ENCODE measurements at places on chromosomes 1 and 21.

GRCh38 chr21:36113647-36114428 is 21.0 kb upstream of the CBR3 start:
- no peak for DNase-seq

GRCh38 chr1:218572050-218572449 is 226.9 kb downstream of the TGFB2 start:
- DNase-seq, result no peak

DNA sequence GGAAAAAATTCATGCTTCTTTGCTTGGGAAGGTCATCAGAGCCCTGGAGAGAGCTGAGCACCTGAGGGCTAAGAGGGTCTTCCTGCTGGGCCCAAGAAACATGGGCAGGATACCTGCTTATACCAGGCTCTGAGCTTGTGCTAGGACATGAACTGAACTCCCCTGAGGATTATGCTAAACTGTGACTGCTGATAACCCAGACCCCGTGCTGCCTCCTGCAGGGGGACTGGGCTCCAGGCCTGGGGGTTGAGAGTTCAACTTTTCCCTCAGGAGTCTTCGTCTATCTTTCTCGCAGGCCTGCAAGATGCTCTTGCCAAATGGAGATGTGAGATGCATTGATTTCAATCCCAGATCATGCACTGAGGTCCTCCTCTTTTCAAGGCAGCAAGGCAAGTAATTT is 368.5 kb downstream of the HHAT start:
- peak; percentile 15 for DNase-seq

DNA sequence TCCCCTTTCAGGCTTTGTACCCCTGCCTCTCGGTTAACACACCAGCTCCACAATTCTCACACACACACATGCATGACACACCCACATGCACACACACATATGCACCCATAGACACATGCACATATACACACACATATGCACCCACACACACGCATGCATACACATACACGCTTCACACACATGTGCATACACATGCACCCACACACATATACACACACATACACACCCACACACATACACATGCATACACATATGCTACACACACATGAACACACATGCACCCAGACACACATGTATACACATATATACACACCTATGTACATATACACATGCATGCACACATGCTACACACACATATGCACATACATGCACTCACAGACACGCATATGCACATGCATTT is 61.7 kb upstream of the SLC25A33 start:
- DNase-seq, result no peak

DNA sequence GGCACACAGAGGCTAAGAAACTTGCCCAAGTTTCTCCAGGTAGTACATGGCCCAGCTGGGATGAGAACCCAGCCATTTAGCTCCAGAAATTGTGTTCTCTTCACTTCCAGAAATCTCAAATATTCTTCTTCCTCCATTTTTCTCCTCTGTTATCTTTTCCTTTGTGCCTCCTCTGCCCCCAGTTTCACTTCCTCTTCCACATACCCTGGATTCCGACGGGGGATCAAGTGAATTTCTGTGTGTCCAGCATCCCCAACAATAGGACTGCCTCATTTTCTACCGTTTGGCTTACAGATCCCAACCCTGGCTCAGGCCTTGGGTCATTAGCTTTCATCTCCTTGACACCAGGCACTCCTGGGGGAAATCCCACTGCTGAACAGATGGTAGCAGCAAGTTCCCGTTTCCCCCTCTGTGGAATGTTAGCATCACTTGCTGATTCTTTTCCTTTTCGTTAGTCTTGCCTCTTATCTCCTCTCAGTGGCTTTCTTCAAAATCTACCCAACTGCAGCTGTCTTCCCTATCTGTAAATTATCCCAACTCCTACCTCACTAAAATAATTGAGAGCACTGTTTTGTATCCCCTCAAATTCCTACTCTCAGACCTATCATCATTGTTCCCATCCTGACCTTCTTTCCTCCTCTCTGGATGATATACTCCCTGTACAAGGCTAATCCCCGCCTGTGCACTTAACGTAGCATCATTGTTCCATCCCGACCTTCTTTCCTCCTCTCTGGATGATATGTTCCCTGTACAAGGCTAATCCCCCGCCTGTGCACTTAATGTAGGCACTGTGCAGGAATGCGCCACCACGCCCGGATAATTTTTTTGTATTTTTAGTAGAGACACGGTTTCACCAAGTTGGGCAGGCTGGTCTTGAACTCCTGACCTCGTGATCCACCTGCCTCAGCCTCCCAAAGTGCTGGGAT is 36.5 kb downstream of the SCCPDH start:
- no peak for DNase-seq

DNA sequence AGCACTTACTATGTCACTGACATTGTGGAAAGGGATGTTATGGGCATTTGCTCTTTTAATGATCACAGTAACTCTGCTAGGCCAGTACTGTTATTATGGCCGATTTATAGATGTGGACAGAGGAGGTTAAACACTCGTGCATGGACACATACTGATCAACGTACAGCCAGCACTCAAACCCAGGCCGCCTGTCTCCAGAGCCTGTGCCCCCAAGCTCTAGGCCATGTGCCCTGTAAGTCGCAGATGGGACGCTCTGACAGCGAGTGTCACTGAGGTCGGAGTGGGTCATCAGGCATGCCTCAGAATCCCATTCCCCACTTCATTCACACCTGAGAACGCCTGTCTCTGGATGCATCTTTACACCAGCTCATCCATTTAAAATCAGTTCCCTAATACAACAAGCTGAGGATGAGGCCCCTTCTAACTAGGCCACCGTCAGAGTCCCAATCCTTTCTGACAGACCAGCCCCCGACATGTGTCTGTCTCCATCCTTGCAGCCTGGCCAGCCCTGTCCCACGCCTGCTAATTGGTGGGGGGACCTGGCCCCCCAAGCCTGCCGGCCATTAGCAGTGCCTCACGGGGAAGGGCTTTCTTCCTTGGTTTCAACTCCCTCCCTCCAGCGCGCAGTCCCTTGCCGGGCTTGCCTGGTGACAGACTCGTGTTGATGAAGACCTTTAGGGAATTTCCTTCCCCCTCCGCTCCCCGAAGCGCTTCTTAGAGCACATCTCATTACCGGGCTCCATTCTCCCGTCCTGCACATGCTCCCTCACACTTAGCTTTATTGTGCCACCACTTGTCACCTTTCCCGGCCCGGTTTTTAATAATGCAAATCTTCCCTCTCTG is 436.8 kb downstream of the KIF26B start:
- DNase-seq, result no peak

DNA sequence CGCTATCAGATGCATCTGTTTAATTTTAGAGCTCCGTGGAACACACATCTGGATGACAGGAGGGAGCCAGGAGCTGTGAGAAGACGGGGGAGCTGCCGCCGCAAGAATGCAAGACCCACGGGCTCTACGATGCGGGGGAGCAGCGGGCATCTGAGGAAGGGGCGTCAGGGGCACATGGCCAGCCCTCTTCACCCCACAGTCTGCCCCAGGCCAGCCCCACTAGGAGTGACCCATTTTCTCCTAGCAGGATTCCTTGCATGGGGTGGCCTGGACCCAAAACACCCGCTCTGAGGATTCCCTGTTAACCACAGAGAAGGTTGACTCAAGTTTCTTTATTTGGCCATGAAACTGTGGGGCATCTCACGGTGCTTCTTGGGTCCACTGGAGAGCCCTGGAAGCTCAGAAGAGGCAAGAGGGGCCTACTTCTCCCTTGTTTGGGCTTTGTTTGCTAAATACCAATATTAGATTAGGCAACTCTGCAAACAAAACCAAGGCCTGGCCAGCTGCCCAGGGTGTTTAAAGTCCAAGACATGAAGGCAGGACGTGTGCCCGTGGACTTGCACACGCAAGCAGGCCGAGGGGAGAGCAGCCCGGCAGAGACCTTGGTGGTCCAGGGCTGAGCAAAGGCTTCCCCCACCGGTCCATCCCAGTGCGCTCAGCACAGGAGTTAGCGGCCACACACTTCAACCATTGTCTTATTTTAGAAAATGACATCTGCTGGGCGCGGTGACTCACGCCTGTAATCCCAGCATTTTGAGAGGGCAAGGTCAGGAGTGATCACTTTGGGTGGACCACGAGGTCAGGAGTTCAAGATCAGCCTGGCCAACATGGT is 89.8 kb downstream of the DHRS3 start:
- DNase-seq, result no peak

DNA sequence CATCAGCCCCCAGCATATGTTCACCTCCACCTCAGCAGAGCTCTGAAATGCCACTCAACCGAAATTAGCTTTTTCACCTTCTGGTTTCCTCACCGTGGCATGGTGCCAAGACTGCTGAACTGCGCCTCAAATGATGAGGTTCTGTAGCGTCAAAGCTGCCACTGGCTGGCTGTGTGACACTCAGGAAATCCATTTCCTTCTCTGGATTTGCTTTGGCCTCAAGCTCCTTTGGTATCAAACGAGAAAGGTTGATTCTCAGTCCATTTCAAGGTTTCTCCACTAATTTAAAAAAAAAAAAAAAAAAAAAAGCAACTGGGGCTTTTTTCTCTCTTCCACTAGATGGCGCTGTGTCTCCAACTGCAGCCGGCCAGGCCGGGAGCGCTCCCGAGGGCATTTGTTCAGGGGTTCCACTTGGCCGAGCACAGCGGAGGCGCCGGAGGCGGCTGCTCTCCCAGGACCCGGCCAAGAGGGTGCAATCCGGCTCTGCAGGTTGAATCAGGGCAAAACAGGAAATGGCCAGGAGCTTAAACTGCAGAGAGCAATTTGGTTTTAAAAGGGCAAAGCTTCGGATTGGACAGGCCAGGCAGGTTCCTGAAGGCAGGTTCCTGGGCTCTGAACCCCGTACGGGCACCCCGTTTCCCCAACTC is 26.5 kb upstream of the PLA2G2C start:
- DNase-seq, result peak; percentile 77

GRCh38 chr1:172766462-172766861 is 107.6 kb downstream of the FASLG start:
- DNase-seq, result no peak

DNA sequence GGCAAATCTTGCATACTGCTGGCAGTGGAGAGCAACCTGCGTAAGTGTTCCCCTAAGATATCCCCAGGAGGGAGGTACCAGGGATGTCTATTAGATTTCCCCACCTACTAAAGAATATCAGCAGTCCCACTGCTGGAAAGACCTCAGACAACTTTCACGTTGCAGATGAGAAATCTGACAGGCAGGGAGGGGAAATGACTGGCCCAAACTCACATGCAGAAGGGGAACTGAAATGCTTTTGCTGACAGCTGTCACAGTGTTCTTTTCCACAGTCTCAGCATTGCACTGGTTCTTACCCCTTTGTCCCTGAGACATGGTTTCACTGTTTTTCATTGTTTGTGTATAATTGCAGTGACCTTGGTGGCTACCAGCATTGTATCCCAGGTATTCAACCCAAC is 84.8 kb upstream of the ATP1A1 start:
- DNase-seq, result no peak

DNA sequence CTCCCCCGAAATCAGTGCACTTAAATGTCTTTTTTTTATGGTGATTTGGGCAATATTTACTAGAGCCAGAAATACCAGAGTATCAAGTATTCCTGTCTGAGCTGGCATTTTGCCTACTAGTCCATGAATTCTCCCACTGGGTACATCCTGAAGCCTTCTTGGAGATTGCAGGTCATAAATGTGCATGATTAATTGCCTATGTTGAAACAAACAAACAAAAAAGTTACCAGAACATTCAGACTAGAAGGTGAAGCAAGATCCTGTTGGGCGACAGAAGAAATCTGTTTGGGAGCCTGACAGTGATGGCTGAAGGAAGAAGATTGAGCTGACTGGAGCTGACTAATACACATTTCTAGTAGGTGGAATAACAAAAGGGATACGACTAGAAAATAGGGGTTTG is 127.4 kb upstream of the NRIP1 start:
- no peak for DNase-seq

- peak; percentile 47 for DNase-seq
Observed at GRCh38 chr1:923131-923990, at the start of gene SAMD11. TSS of gene SAMD11 (plus strand) at chr1:923923. CDS start at chr1:924432, 509 bp downstream.

DNA sequence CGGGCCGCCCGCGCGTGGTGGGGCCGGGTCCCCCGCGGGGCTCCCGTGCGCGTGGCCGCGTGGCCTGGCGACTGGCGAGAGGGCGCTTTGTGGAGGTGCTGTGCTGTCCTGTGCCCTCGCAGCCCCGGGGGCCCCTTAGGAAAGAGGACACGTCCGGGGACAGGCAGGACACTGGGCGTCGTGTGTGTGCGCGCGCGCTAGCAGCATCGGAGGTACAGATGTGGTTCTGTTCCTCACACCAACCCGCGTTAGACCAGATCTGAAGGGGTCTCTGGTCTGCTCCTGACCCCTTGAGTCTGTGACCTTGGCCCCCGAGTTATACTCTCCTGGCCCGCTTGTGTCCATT is 489 bp downstream of the ACTN2 start:
- DNase-seq, result no peak

DNA sequence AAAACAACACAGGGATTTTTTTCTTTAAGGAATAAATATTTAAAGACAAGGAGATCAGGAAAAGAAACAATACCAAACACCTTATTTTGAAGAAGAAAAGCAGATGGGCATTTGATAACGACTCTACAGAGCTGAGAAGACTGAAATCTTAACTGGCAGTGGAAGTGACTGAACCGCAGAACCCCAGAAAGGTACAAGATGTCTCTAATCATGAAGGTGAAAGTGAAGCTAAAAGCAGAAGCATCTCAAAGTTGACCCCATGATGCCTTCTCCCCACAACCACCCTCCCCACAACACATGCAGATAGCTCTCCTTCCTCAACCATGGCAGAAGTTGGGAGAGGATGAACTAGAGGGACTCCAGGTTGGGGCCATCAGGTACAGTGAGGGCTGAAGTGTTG is 129.6 kb downstream of the ZNF648 start:
- no peak for DNase-seq

- DNase-seq, result no peak
Observed at GRCh38 chr1:1470626-1471388, 758 bp upstream of the ATAD3B start.

- no peak for DNase-seq
Observed at GRCh38 chr21:36966821-36967768, 626 bp upstream of the HLCS start.
